ENCODE measurements at places on chromosomes 4 and X.

GRCh38 chr4:177393236-177393635 is 49.0 kb downstream of the AGA start:
- no peak for DNase-seq

- no peak for DNase-seq
Observed at GRCh38 chrX:109936598-109936997, 66.3 kb upstream of the TMEM164 start.

GRCh38 chrX:123859409-123859845 is 426 bp upstream of the XIAP start:
- DNase-seq: no peak

DNA sequence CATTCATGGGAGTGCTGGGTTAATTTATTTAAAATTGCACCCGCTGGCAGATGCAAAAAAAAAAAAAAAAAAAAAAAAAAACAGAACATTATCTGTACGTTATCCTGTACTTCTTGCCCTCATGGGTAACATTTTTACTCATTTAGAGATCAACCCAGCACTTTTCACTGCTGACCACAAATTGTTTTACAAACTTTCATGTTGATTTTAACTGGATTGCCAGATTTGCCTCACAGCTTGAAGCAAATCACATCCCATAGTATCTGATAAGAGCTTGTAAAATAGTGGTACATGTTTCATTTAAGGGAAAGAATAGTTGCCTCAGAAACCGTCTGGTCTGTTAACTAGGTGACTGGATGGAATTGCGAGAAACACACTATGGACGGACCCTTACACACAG is 640.8 kb downstream of the TRIML1 start:
- no peak for DNase-seq

GRCh38 chr4:158316264-158316663 is 106.0 kb downstream of the TMEM144 start:
- DNase-seq: no peak

- DNase-seq: no peak
Observed at GRCh38 chr4:3297066-3297859, 4.4 kb downstream of the RGS12 start.

- no peak for DNase-seq
Observed at GRCh38 chrX:40476958-40477357, 103.8 kb upstream of the ATP6AP2 start.

- no peak for DNase-seq
Observed at GRCh38 chr4:129145222-129145730, 49.3 kb downstream of the C4orf33 start.

- no peak for DNase-seq
Observed at GRCh38 chr4:58453956-58454355, 1343.8 kb upstream of the IGFBP7 start.

GRCh38 chr4:7186031-7186430 is 6.3 kb upstream of the SORCS2 start:
- peak; percentile 85 for DNase-seq

- no peak for DNase-seq
Observed at GRCh38 chr4:111435986-111436744, 709.1 kb upstream of the FAM241A start.

DNA sequence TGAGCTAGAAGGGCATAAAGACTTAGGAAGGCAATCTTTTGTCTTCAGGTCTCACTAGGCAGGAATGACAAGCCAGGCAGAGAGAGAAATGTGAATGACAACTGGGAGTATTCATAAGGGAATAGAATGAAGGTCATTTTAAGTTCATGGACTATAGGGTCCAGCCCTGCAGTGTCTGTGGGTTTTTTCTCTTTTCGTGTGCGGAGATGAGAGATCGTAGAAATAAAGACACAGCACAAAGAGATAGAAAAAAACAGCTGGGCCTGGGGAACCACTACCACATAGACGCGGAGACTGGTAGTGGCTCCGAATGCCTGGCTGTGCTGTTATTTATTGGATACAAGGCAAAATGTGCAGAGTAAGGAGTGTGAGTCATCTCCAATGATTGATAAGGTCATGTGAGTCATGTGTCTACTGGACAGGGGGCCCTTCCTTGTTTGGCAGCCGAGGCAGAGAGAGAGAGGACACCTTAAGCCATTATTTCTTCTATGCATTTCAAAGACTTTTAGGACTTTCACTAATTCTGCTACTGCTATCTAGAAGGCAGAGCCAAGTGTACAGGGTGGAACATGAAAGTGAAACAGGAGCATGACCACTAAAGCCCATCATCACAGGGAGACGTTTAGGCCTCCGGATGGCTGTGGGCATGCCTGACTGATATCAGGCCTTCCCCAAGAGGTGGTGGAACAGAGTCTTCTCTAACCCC is 921.8 kb upstream of the PCDH10 start:
- no peak for DNase-seq

DNA sequence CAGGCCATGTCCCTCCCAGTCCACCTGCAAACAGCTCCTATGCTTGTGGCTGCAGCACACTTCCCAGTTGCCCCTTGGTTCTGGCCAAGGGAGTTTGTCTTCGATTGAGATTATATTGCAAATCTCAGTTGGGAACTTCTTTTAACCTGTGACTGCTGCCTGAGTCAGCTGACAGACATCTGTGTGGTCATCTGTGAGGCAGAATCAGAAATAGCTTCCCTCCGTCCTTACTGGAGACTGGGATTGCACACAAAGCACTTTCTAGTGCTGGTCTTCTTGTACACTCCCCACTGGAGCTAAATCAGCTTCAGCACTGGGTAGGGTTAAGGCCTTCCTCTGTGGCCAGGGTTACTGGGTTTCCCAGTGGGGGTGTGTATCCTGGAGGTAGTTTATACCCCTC is 34.3 kb downstream of the ZNF330 start:
- DNase-seq: no peak

GRCh38 chrX:129781134-129781672 is 1.5 kb downstream of the SASH3 start:
- DNase-seq: no peak

DNA sequence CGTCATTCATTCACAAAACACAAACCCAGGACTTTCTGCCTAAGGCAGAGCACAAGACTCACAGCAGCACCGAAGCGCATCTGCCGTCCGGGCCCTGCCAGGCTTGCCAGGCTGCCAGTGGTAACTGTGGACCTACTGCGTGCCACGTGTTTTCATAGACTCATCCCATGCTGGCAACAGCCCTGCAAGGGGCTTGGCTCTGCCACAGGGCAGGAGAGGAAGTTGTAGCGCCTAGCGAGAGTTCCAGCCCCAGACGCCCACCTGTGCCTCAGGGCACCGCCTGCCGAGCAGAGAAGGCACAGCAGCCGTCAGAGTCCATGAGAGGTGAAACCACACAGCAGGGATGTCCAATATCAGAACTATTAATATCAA is 18.9 kb upstream of the MRFAP1 start:
- DNase-seq: no peak

DNA sequence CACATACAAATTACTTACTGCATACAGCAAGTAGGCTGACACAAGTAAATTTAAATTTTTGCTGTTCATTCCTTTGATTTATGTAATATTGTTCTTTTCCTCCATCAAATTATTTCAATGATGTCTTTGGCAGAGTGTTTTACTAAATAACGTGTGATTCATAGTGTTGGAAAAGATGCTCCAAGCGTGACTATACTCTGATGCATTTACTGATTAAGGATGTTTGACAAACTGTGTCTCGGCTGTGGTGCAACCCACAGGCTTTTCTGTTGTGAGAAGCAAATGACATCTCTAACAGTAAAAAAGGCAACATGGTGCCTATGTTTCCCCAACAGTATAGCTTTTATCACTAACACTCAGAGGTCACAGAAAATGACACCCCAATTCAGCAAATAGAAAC is 540.9 kb downstream of the PPP4R3C start:
- no peak for DNase-seq

DNA sequence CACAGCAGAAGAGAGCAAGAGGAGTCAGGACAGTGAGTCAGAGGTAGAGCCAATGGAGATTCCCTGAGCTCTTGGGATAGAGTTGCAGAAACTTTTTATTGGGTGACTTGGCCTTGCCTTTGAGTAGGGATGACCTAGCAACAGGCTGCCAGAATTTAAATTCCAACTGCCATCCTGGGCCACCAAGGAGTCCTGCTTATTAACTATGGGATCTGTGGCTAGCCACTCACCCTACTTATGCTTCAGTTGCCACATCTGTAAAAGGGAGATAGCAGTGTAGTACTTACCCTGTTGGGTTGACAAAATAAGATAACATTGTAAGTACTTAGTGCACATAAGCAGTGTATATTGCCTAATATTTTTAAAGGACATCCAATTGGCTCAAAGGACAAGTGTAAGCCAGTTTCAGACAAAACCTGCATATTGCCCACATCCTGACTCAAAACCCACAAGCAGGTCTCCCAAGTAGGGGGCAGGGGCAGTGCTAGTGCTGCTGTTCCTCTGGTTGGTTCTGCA is 43.5 kb upstream of the TMEM164 start:
- DNase-seq: no peak

- DNase-seq: peak; percentile 57
Observed at GRCh38 chrX:129115104-129115503, 408.2 kb downstream of the SMARCA1 start.

DNA sequence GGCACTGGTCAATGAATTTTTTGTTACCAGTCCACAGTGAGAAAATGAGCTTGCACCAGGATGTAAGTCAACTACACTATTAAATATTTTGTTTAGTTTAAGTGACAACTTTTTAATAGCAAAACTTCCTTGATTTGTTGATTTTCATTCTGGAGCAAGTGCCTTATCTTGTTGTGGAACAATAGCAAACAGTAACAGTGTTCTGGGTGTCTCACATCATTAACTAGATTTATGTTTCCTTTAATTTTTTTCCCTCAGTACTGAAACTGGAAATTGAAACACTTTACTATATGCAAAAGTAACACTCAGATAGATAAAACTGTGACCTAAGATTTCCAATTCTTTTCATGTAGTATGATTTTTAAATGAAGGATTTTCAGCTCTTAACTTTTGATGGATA is 80.1 kb downstream of the GALNT7 start:
- no peak for DNase-seq

DNA sequence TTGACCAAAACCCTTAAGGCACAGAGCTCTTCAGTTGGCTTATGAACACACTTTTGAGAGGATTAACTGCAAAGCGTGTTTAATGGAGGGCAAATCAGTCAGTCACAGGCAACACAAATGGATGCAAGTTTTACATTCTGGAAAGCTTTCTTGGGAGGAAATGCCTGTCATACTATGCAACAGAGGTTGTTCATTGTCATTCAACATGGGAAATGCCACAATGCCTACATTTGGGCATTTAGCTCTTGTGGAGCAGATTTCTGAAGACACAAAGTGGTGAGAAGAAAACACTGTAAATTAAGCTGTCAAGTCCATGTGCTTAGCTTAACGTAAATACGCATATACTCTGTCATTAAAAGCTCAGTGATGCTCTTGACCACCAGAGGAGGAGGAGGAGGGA is 41.1 kb downstream of the CBLL2 start:
- DNase-seq: peak; percentile 10

DNA sequence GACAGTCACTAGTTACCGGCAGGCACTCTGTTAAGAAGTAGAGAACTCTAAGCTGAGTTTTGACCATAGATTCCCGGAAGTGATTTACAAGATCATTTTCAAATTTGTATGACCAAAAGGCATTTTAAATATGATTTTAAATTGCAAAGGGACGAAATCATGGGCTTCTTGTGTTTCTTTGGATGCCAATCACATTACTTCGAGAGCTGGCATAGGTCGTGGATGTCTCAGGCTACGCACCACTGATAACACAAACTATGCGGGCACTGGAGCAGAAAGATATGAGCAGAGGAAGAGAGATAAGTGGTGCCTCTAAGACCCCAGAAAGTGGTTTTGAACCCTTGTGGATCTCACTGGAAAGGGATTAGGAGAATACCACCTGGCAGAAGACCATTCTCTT is 294.2 kb upstream of the FTHL17 start:
- no peak for DNase-seq

DNA sequence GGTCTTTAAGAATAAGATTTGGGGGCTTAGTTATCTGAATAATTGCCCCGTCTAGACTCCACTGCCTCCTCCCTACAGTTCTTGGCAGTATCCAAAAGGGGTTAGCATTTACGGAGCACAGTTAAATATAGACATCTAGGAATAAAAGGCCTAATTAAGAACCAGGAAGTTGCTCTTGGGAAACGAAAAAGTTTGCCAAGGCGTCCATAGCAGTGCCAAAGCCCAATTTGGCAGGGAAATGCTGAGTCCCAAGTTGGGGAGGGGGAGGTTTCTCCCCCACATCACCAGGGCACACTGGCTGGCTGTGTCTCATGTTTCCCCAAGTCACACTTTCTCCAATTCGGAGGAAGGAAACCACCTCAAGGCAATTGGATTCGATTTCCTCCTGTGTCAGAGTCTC is 338.7 kb downstream of the FBXW7 start:
- no peak for DNase-seq

GRCh38 chr4:179165000-179165738 is 1722.9 kb upstream of the AGA start:
- DNase-seq: no peak

GRCh38 chrX:100654261-100654660 is 10.3 kb downstream of the SRPX2 start:
- DNase-seq: peak; percentile 29

DNA sequence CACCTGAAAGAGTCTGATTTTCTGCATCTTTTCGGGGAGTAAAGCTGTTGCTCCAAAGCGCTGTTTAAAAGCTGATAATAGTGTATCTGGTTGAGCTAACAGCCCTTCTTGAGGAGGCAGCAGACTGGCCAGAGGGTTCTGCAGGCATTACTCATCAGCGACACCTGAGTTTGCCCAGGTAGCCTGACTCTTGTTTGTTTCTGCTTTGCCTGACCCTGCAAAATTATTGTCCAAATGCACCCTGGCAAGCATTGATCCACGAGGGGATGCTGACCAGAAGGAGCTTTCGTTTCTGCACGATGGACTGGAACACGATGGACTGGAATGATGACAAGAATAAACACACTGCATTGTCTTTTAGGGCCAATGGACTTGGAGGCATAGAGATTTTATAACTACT is 6.2 kb downstream of the CD99 start:
- DNase-seq: no peak

GRCh38 chr4:187711586-187711985 is 284.0 kb upstream of the ZFP42 start:
- no peak for DNase-seq

- no peak for DNase-seq
Observed at GRCh38 chr4:60953826-60954225, 246.3 kb upstream of the ADGRL3 start.

DNA sequence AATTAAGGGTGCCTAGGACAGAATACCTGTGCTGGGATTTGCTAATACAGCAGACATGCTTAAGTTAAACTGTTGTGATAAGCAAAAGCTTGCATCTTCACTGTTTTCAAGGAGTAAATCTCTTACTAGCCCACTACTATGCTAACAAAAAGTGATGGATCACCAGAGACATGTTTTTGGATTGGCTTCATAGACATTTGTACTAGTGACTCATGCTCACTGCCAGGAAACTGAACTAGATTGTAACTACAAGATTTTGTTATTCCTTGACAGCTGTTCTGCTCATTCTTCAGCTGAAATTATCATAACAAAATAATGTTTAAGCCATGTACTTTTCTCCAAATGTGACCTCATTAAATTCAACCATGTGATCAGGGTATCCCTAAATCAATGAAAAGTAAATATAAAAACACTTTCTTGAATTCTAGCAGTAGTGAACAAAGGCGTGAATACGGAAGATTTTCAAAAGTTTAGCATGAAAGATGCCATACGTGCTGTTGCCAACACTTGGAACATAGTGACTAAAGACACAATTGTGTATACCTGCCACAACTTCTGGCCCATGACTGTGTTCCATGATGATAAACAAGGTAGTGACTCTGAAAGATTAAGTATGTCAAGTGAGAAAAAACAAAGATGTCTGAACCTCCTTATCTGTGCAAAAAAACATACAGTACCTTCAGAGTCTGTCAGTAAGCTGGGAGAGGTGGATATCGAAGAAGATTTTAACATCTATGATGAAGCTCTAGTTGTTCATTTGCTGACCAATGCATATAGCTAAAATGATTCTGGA is 154.0 kb downstream of the BTC start:
- no peak for DNase-seq
